BE2C (cell line): ENCODE measurements at places on chromosomes 3 and 15.
A peak's percentile ranks its signal among the peaks of the same experiment; 100 is the strongest.

DNA sequence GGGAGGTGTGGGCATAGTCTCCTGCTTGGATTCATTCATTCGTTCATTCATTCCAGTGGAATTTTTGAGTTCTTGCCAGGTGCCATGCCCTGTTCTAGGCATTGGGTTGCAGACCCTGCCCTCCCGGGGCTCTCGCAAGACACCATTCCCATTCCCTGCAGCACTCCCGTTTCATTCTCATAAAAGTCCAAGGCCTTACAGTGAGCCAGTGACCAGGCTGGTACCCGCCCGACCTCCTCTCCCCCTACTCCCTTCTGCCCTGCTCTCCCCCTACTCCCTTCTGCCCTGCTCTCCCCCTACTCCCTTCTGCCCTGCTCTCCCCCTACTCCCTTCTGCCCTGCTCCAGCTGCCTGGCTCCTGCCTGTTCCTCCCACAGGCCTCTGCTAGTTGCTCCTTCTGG is 41.9 kb downstream of the AMOTL2 start:
- DNase-seq: no peak

- no peak for DNase-seq
Measured at GRCh38 chr3:23740517-23740965, 65.2 kb upstream of the UBE2E1 start.

- DNase-seq: peak; percentile 79
Measured at GRCh38 chr15:77497110-77497737, 76.5 kb downstream of the HMG20A start.

- no peak for DNase-seq
Measured at GRCh38 chr15:57041416-57041815, 123.0 kb downstream of the TCF12 start.

DNA sequence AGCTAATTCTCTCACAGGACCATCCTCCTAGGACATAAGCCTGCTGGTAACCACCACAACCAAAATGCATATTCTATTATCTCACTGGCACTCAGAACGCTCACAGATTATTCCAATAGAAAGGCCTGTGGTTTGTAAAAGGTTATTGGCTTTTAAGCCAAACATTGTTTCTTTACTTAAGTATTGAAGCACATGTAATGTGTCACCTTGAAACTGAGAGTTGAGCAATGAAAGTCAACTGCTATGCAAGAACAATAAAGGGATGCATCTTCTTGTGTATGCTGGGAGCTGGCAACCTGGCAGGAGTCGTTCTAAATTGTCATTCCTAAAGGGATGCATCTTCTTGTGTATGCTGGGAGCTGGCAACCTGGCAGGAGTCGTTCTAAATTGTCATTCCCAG is 298.6 kb upstream of the DNAJC19 start:
- DNase-seq: no peak

- no peak for DNase-seq
Measured at GRCh38 chr3:193489949-193490348, 64.7 kb downstream of the ATP13A4 start.

- DNase-seq: no peak
Measured at GRCh38 chr3:194986208-194987043, 284.5 kb downstream of the XXYLT1 start.

- peak; percentile 45 for DNase-seq
Measured at GRCh38 chr15:28017423-28017924, 81.6 kb downstream of the OCA2 start.

DNA sequence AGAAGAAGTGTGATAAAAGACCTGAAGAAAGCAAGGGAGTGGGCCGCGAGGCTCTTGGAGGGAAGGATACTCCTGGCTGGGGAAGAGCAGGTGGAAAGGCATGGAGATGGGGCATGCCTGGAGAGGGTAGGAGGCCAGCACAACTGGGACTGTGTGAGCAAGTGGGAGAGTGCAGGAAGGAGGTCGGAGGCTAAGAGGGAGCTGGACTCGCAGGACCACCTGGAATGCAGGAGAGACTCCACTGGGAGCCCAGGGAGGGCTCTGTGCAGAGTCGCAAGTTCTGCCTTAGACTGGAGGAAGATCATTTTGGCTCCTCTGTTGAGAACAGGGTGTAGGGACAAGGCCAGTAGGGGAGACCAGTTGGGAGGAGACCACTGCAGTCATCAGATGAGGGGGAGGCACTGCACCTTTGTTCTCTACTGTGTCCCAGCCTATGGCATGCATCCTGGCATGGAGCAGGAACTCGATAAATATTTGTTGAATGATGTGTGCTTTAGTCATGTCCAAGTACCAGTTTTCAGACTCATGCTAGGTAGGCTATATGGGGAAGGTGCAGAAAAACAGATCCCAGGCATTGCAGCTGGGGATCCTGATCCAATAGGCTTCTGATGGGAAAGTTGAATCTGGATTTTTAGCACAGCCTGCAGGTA is 13.7 kb downstream of the FAM107A start:
- DNase-seq: no peak

GRCh38 chr3:12097971-12098370 is 60.7 kb downstream of the TIMP4 start:
- DNase-seq: no peak

DNA sequence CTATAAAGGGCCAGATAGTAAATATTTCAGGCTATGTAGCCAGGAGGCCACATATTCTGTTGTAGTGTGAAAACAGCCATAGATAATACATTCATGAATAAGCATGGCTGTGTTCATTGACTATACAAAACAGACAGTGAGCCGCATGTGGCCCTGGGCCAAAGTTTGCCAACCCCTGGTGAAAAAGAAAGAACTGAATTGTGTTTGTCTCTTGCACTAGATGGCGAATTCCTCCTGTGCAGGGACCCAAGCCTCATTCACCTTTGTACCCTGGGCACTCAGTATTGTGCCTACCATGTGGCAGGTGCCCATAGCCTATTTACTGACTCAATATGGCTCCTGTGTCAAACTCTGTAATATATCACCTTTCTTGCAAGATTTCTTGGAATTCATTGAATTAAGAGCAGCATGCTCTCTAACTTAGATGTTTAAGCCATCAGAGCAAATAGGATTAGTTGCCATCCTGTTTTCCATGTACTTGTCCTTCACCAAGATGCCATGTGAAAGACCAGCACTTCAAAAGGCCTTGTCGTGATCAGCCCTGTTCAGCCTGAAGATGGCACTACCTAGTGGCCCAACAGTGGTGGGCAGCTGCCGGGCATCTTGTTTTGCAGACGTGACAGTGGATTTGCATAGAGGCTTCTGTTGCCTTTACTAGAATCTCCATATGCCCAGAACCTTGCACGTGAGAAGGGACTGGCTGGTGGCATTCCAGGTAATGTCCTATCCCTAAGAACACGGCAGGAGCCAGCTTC is 50.9 kb upstream of the CMTM7 start:
- DNase-seq: no peak

GRCh38 chr3:114586119-114586518 is 292.3 kb downstream of the TIGIT start:
- DNase-seq: no peak

- no peak for DNase-seq
Measured at GRCh38 chr3:183018421-183019192, 38.3 kb upstream of the DCUN1D1 start.

GRCh38 chr3:128497305-128498126 is 4.5 kb upstream of the GATA2 start:
- DNase-seq: peak; percentile 95

DNA sequence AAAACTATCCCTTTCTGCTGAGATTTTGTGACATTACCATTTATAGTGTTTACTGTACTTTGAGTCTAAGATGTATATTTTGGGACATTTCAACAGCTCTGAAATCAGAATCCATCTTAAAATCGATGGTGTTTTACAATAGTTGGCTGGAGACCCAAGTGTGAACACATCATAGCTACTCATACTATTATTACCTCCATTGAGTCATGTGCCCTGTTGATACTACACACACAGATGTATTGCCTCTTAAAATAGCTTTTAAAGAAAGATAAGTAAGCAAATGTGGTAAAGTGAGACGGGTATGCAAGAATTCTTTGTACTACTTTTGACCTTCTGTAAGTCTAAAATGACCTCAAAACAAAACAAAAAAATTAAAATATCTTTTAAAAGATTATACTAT is 6.7 kb downstream of the LMOD3 start:
- DNase-seq: no peak

GRCh38 chr3:112011376-112011940 is 12.7 kb downstream of the TAGLN3 start:
- DNase-seq: no peak

- DNase-seq: no peak
Measured at GRCh38 chr15:87866961-87867360, 389.6 kb downstream of the NTRK3 start.
